ENCODE measurements at places on chromosomes 13 and 19.

DNA sequence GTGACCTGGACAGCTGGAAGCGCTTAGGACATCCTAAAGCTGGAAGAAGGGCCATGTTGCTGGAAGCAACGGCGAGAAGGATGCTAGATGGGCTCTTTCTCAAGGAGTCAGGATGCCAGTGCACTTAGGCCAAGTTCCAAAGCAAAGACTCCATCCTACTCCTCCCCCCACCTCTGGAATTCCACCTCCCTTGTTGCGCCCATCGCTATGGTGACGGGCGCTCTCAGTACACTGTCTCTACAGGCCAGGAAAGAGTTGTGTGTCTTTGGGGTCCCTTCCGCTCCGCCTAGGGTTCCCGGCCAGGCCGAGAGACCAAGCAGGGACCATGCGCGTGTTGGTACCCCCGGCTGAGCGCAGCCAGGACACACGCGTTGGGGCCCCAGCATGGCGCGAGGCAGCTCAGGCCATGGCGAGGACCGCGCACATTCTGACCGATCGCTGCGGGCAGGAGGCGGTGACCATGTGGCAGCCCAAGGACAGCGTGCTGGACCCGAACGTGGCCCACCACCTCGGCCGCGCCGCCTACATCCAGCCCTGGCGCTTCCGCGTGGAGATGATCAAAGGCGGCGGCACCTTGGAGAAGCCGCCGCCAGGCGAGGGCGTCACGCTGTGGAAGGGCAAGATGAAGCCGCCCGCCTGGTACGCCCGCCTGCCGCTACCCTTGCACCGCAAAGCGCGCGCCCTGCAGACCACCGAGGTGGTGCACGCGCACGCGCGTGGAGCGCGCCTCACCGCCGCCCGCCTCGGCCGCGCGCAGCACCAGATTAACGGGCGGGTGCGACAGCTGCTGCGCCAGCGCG is 31.0 kb upstream of the SLC1A6 start:
- no peak for DNase-seq

GRCh38 chr13:94455414-94455813 is 24.1 kb downstream of the DCT start:
- DNase-seq: no peak

DNA sequence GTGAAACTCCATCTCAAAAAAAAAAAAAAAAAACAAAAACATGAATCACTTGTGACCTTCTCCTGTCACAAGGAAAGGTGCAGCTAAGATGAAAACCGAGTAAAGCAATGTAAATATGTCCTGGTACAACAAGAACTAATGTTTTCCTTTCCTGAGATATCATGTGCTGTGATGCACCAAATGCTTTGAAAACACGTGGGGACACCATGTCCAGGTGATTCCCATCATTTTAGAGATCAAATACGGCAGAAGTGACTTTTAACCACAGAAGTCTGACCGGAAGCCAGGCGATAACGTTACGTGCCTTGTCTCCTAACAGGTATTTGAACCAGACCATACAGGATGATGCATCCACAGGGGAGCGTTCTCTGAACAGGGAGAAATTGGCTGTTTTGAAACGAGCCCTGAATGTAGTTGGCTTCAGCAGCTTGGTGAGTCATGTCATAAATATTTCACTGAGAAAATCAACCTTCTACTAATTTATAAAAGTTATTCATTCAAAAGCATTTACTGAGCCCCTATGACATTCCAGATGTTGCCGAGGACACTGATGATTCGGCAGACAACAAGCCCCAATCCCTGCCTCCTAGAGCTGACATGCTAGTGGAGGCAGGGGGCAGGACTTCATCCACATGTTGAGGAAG is 328.1 kb downstream of the MYO16 start:
- no peak for DNase-seq

- DNase-seq: no peak
Observed at GRCh38 chr13:26300140-26300539, 46.2 kb downstream of the CDK8 start.

DNA sequence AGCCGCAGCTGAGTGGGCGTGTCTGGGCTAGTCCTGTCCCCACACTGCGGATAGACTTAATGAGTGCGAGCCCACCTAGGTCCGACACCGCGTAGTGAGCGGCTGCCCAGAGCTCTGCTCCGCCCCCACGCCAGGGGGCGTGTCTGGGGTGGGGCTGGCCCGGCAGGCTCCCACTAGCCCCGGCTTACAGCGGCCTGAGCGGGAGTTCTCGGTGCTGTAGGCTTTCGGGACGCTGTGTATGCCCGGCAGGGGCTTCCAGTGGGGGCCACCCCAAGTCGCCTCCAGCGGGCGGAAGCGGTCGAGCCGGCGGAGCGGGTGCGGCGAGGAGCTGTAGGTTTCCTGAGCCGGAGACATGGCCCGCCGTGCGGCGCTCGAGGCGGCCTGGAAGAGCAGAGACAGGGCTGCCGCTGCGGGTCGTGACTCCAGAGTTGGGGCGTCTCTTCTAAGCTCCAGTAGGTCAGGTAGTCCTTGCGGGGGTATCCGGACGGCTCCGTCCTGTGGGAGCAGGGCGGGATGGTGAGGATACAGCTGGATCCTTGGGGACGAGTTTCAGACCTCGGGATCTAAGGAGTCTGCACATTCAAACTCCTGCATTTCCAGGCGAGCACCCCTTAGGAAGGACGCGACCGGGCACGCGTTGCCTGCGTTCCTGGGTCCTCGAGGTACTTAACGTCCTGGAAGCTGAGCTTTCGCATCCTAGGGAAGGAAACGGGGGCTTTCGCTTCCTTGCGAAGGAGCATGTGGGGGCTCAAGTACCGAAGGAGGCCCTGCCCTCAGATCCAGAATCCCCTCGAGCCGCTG is 1.2 kb downstream of the CGB7 start:
- peak; percentile 72 for DNase-seq

- DNase-seq: no peak
Observed at GRCh38 chr13:113584870-113585671, 518 bp downstream of the TFDP1 start.

DNA sequence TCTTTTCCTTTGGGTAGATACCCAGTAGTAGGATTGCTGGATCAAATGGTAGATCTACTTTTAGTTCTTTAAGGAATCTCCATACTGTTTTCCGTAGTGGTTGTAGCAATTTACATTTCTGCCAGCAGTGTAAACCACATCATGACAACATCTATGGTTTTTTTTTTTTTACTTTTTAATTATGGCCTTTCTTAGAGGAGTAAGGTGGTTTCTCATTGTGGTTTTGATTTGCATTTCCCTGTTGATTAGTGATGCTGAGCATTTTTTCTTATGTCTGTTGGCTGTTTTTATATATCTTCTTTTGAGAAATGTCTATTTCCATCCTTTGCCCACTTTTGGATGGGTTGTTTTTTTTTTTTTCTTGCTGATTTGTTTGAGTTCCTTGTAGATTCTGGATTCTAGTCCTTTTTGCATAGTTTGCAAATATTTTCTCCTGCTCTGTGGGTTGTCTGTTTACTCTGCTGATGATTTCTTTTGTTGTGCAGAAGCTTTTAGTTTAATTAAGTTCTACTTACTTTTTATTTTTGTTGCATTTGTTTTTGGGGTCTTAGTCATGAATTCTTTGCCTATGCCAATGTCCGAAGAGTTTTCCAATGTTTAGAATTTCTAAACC is 38.8 kb downstream of the TDRD3 start:
- no peak for DNase-seq

DNA sequence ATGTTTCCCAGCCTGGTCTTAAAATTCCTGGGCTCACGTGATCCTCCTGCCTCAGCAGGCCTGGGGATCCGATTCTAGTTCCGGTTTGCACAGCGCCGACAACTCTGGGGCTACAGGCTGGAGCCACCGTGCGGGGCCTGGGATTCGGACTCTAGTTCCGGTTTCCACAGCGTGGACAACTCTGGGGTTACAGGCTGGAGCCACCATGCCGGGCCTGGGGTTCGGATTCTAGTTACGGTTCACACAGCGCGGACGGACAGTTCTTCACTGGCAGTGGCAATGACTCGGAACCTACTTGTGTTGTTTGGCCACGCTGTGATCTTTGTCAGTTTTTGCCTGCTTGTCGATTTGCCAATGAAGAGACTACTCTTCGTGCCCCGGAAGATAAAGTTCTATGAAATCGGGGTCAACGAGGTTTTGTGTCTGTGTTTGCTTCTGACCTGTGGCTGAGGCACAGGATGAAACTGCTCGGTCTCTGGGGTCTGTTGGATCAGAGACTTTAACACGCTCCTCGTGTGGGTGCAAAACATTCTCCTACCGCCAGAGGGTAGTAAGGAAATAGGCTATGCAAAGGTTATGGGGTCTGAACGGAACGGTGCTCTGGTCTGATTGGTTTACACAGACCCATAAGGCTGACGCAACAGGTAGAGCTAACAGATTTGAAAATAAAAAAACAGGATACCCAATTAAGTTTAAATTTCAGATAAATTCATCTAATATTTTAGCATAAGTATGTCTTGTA is 12.1 kb upstream of the ZSCAN1 start:
- no peak for DNase-seq

DNA sequence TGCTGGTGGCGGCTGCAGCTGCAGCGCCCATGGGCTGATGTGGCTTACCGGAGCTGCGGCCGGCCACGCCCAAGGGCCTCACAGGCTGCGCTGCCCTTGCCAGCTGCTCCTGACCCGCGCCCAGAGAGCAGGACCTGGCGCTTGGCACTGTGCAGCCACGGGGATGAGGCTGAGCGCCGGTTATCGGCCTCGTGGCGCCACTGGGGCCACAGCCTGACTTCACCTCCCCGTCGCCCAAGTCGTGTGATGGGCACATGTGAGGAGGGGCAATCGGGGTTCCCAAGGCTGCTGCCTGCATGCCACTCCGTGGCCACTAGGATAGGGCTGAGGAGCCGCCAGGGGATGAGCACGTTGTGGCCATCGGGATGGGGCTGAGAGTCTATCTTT is 77.2 kb upstream of the PABPC3 start:
- no peak for DNase-seq

- DNase-seq: peak; percentile 64
Observed at GRCh38 chr19:6412447-6413091, 12.0 kb downstream of the KHSRP start.

GRCh38 chr19:53612762-53613526 is 18.9 kb upstream of the DPRX start:
- DNase-seq: no peak

Measured in mesothelial cell of epicardium (in vitro differentiated cells).